ENCODE measurements at places on chromosomes 11 and 22.
A peak's percentile ranks its signal among the peaks of the same experiment; 100 is the strongest.

- no peak for DNase-seq
Measured at GRCh38 chr11:117570701-117571100, 226.3 kb downstream of the DSCAML1 start.

DNA sequence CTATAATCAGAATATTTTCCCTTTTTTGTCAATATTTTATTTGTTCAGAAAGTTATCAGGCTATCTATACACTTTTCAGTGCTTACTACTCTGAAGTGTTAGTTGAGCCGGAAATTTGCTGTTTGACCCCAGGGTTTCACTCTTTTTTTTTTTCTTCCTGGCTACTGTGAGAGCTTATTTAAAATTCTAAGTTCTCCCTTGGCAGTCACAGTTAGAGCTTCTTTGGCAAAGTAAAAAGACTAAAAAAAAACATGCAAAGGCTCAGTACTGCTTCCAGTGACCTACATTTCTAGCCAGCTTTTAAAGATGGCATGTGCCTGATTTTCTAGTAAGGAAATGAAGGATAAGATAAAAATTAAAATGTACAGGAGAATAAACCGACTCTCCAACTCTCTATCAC is 48.4 kb downstream of the ELP4 start:
- no peak for DNase-seq

- no peak for DNase-seq
Measured at GRCh38 chr11:132623511-132623910, 908.8 kb downstream of the OPCML start.

- no peak for DNase-seq
Measured at GRCh38 chr11:75201771-75202170, 38.8 kb upstream of the TPBGL start.

GRCh38 chr22:18991138-18991432 is 55.0 kb upstream of the PRODH start:
- DNase-seq, result no peak

- peak; percentile 53 for DNase-seq
Measured at GRCh38 chr11:67118181-67118766, 789 bp upstream of the KDM2A start.

DNA sequence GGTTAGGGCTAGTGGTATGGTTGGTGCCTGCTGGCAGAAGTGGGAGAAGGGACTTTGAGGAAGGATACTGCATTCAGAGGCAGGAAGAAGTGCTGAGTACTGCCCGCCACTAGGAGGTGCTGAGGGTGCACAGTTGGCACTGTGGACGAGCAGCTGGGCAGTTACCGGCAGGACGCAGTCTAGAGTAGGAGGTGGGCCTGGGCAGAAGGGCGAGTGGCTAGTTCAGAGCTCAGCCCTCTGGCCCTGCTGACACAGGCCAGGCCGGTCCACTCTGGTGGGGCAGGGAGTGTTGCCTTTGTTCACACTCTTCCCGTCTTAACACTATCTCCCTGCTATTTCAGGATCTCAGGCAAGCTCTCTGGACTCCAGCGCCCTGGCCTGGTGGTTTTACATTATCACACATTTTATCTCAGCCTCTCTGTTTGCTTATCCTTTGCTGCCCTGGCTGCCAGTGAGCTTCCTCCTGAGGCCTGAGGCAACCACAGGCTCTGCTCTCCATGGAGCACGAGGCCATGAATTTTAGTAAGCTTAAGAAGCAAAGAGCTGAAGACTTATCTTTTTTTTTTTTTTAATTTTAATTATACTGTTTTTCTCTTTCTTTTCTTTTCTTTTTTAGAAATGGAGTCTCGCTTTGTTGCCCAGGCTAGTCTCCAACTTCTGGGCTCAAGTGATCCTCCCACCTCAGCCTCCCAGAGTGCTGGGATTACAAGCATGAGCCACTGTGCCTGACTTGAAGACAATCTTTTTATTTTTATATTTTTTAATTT is 26.9 kb downstream of the SNAP29 start:
- peak; percentile 64 for DNase-seq

DNA sequence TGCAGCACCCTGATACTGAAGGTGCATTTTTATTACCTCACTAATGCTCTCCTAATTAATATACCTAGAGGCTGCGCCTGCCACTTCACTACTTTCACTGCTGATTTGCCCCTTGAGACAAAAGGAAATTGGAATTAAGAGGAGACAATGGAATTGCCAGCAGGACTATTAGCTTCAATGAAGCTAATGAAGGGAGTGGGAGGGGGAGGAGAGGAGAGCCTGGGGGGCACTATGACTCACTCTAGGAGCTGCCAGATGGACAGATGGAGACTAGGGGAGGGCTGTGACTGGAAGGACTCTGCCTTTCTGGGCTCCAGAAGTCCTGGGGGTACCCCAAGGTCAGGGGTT is 102.8 kb upstream of the DRD2 start:
- no peak for DNase-seq

DNA sequence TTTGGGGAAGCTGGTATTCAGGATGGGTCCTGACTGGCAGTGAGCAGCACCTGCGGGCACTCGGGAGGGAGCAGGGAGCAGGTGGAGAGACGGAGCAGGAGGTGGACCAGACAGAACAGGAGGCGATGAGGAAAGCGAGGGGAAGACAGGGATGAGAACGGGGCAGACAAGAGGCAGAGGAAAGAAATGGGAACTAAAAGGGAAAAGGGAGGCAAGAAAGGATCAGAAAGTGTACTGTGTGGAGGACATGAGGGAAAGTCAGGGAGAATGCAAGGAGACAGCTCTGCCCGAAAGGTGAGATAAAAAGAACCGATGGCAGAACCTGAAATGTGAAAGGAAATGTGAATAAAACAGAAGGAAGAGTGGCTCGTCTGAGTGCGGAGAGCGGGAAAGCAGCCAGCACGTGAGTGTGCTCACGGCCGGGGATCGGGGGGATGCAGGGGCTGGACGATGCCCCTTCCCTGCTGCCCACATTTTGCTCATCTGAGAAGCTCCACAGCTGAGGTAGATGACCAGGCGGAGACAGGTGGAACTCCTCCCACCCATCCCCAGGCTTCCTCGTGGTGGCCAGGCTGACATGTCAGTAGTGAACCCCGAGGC is 494.4 kb upstream of the B3GAT1 start:
- DNase-seq, result no peak

GRCh38 chr11:119155733-119156492 is 7.1 kb downstream of the ABCG4 start:
- DNase-seq, result no peak

- peak; percentile 88 for DNase-seq
Measured at GRCh38 chr11:76672431-76673175, 2.1 kb upstream of the LRRC32 start.

DNA sequence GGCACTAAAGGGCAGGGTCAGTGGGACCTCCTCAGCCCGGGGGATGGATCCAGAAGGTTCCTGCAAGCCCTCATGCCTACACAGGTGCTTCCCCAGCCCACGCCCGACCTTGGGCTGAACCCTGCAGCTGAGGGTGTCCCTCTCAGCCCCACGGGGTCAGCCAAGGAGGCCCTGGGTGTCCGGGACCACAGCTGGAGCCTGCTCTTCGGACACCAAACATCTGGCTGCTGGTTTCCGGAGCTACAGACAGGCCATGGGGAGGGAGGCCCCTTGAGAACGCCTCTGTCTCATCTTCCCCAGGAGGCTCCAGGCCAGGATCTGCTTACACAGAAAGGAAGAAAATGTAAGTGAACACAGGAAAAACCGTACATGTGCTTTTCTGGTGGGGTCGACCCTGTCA is 355.7 kb downstream of the MN1 start:
- DNase-seq, result no peak

GRCh38 chr22:19850763-19851109 is 3.9 kb downstream of the GNB1L start:
- no peak for DNase-seq

- no peak for DNase-seq
Measured at GRCh38 chr11:29802522-29802921, 214.3 kb downstream of the KCNA4 start.

- DNase-seq, result peak; percentile 6
Measured at GRCh38 chr22:28051787-28052356, 132.8 kb upstream of the PITPNB start.

GRCh38 chr11:119759324-119759723 is 30.3 kb upstream of the NECTIN1 start:
- no peak for DNase-seq

GRCh38 chr22:45413368-45414211 is at the start of the genes RIBC2 and SMC1B:
Gene RIBC2 (plus strand): TSS chr22:45413693. CDS start chr22:45413887, 194 bp downstream.
Gene SMC1B (minus strand): TSS chr22:45413599. CDS start chr22:45413567, 32 bp downstream.
- DNase-seq, result peak; percentile 89

- DNase-seq, result peak; percentile 27
Measured at GRCh38 chr22:29635734-29636357, 32.4 kb downstream of the NF2 start.

DNA sequence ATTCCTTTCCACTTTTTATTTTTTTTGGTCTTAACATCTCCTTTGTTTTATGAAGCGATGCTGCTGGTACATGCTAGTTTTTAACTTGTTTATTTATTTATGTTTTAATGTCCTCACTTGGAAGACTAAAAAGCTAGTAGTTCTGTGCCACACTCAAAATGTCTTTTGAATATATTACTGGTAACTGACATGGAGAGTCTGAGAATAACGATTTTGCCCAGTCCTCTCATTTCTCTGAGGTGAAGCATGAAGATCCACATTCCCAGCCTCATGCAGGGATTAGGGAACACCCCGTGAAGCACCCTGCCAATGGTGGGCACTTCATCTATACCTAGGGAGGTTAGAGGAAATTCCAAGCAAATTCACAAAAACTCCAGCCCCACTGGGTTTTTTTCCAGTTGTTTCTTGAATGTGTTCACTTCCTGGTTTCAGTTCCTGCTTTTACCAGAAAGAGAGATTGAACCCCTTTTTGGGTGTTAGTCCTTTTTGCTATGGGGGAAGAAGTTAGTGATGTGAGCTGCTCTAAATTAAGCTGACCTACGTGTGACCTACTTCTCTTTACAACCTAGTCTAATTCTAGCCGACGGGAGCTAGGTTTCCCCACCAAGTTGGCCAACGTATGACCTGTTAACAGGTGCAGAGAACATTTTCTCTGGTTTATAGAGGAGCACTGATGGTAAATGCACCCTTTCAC is 106.1 kb downstream of the SLC1A2 start:
- no peak for DNase-seq

DNA sequence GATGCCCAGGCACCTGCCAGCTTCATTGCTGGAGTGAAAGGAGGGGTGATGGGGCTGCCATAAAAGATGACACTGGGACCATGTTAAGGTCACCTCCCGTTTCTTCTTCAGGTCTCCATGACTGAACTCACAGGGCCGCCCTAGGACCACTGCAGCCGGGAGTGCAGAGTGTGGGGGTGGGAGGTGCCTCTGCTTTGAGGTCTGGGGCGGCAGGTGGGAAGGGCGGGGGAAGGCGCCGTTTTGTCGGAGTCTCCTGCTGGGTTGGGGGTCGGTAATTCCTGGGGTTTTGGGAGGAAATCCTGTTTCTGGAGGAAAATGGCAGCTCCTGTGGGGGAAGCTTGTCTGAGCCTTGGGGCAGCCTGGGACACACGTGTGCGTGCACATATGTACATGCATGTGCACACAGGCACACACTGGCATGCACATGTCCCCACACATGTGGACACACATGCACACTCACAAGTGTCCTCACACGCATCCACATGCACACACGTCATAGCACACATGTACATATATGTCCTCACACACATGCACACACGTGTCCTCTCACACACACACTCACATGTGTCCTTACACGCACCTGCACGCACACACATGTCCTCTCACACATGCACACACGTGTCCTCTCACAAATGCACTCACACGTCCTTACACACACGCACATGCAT is 990.9 kb downstream of the BRD1 start:
- no peak for DNase-seq

- DNase-seq, result no peak
Measured at GRCh38 chr11:61473370-61474012, 35.1 kb upstream of the LRRC10B start.

DNA sequence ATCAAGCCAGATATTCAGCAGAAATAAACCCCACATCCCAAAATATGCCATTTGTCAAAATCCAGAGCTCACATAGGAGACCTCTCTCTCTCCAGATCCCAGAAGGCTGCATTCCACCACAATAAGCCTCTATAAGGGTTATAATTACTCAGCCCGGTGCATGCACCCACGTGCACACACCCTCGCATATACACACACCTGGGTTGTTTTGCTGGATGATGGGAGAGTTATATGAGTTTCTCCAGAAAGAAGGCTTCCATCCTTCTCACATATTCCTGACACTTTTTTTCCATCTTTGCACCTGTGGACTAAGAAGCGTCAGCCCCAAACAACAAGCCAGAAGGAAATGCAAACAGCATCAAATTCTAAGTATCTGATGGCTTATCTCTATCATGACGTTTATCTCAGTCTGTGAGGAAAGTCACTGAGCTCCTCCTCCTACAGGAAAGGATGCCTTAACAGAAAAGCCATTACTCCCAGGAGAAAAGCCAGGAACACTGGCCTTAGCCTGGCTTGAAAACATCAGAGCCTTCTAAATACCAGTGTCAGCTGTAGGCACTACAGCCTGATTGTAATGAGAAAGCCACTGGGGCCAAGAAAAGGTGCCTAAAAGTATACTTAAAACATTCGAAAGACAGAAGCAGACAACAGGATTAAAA is 253.2 kb downstream of the LARGE1 start:
- no peak for DNase-seq

GRCh38 chr22:46679706-46680269 is 58.3 kb downstream of the CERK start:
- no peak for DNase-seq

DNA sequence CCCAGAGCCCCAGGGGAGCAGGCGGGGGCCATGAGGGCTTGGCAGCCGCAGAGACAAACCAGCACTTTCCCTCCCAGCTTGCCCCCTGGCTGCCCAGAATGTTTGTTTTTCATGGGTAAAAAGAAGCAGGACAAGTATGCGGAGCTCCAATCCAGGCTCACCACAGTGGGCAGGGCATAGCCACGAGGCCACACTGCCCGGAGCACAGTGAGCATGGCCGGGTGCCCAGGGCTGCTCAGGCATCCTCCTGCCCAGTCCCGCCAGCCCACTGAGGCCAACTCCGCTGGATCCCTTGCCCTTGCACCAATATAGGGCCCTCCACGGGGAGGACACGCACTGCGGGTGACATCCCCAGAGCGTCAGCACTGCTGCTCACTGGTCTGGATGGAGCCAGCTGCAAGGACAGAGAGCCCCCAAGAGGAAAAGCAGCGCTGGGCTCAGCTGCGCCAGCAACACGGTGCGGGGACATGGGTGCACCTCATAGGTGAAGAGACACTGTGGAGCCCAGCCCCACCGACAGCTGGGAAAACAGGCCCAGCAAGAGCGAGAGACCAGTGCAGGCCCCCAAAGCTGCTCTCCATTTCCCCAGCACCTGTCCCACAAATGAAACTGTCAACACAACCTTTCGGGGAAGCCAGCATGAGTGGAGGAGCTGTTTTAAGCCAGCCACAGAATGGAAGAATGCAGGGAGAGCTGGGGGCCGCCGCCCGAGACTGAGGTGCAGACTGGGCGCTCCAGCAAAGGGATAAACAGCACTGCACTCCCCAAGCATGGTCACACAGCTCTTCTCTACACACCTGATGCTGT is 24.8 kb downstream of the ARVCF start:
- no peak for DNase-seq

GRCh38 chr11:84871116-84871515 is 756.0 kb downstream of the DLG2 start:
- DNase-seq, result no peak

GRCh38 chr22:29584975-29585374 is 4.1 kb upstream of the NIPSNAP1 start:
- DNase-seq, result no peak

- DNase-seq, result no peak
Measured at GRCh38 chr11:45676522-45677095, 11.2 kb upstream of the CHST1 start.

Data from CD4-positive, alpha-beta T cell treated with Interleukin-1 beta for 1 hour (primary cell).